ENCODE measurements at places on chromosomes 4 and X.

- DNase-seq: no peak
Observed at GRCh38 chrX:46912603-46913491, 626 bp downstream of the JADE3 start.

- no peak for DNase-seq
Observed at GRCh38 chrX:154026136-154027021, 6.7 kb upstream of the IRAK1 start.

GRCh38 chr4:76787898-76788297, 110.0 kb downstream of the SOWAHB start:
- no peak for DNase-seq

DNA sequence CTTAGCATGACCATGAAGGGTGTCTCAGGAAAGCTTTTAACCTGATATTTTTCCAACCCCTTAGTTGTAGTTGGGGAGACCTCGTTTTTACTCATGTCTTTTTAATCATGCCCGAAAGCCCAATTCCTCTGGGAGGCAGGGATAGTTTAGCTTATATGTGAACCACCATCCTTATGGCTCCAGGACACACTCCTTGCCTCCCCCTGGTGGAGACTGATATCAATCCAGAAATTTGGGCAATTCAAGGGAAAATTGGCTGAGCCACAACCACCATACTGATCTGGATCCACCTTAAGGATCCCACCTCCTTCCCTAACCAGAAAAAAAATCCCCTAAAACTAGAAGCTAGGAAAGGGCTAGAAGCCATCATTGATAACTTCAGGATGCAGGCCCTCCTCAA, 13.4 kb upstream of the COL25A1 start:
- no peak for DNase-seq

GRCh38 chr4:165504184-165504583, 125.4 kb downstream of the CPE start:
- no peak for DNase-seq

- DNase-seq: no peak
Observed at GRCh38 chr4:53019485-53020382, 157.6 kb downstream of the RASL11B start.

GRCh38 chr4:113189546-113189945, 140.1 kb downstream of the ANK2 start:
- DNase-seq: no peak

- DNase-seq: no peak
Observed at GRCh38 chrX:71454222-71454621, 78.7 kb upstream of the OGT start.

DNA sequence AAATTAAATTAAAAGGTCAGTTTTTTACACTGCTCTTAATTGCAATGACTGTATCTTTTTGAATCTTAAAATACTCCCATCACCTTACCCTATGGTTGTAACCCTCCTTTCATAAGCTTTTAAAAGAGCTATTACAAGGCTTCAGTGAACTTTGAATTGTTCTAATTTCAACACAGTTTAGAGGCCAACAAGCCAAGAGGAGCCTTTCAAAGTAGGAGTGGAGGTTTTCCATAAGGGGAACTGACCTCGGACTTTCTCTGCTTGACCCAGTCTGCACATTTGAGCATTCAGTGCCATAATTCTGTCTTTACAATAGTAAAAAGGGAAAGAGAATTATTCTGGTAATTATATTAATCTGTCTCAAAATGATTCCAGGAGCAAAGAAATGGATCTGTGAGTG, 98.9 kb downstream of the PARM1 start:
- no peak for DNase-seq

DNA sequence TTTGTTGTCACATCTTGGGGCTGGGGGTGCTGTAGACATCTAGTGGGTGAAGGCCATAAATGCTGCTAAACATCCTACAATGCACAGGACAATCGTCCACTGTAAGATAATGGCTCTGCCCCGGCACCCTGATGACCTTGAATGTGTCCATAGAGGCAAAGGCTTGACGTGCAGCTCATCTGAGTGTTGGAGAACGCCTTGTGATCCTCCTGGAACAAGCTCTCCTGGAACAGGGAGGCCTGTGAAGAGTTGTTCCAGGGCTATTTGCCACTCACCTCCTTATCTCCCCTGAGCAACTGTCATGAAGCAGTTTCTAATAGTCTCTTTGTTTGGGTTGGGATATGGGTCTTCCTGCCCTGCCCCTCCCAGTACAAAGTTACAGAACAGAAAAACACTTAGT, 15.2 kb upstream of the PCYT1B start:
- DNase-seq: no peak

DNA sequence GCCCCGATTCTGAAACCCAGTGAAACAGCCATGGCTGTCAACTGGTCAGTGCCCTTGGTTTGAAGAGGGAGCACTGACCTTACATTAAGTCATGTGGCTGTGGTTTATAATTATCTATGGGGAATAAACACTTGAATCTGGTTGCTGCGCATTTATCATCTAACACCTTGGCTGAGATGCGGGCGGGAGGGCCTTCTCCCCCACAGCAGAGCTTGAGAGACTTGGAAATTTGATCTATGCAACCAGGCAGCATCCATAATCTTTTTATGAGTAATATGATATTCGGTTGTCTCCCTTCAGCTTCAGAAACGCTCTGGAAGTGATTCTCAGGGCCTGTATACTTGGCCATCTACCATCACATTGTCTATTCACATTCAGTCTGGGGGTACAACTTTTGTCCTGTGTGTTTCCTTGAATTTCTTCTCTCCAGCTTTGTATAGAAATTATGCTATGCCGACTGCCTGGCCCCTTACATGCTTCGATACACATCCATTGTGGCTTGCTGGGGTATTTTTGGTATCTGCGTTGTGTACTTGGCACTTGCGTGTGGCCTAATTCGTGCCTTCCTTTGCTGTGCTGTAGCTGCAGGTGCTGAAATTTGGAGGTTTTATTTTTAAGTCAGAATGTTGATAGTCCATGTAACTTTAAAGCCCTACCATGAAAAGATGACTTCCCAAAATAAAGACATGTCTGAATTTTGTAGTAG, 321.6 kb downstream of the ARHGAP10 start:
- no peak for DNase-seq

DNA sequence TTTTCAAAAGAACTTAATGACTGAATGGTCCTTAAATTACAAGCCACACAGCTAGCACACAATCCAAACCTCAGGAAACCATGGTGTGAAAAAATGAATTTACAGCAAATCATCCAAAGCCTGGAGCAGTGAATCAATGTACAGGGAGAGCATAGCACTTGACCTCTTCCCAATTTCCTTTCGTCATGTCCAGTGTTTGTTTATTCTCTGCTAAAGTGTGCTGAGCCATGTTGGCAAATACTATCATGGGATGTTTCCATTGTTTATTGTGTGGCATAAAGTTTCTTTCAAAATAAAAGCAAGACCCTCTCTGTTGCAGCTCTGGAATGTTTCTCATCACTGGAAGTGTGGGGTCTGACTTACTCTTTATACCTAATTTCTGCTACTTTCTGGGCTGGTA, 25.4 kb upstream of the FAM47B start:
- no peak for DNase-seq

DNA sequence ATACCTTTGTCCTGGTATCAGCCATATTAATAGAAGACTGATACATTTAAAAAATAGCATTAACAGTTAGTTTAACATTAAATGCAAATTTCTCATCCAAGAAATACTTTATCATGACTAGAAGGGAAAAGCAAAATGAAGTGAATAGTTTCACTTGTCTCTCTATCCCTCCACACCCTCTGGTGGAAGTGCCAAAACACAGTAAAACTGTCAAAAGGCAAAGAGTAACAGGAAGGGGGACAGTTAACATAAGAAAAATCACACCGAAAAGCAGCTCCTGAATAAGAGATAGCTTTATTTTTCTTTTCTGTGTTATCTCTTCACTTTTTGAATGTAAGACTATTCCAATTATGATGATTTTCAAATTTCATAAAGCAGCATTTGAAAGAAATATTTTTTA, 187.2 kb downstream of the FBXW7 start:
- no peak for DNase-seq

- DNase-seq: no peak
Observed at GRCh38 chr4:48180234-48180633, 46.2 kb upstream of the TXK start.

DNA sequence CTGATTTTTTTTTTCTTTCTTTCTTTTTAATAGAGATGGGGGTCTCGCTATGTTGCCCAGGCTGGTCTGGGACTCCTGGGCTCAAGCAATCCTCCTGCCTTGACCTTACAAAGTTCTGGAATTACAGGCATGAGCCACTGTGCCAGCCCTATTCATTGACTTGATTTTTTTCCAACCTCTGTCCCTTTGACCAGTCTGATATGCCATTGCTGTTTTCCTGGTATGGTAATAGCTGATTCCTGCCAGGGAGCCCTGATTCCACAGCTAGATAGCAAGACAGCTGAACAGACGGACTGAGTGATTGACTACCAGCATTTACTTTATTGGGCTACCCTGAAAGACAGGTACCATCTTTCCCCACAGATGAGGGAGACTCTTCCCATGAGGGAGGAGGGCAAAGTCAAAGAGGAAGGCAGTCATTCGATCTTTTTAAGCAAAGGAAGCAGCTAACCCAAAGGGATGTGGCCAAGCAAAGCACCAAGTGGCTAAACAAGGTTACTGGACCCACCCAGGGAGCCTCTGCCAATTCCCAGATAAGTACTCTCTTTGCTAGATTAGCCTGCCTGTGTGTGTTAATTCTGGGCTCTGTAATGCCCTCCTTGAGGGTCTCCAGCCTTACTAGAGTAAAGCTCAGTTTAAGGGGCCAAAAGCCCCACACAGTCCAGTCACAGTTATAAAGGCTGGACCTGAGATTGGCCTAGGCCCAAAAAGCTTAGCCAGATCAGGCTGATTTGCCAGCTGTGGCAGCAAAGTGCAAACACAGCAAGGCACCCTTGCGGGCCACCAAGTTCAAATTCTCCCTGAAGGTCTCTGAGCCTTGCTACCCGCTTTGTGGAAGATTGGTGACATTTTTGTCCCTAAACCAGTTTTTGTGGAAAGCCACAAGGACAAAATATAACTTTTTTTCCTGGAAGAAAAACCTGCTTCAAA, 192.4 kb upstream of the GPC4 start:
- no peak for DNase-seq

DNA sequence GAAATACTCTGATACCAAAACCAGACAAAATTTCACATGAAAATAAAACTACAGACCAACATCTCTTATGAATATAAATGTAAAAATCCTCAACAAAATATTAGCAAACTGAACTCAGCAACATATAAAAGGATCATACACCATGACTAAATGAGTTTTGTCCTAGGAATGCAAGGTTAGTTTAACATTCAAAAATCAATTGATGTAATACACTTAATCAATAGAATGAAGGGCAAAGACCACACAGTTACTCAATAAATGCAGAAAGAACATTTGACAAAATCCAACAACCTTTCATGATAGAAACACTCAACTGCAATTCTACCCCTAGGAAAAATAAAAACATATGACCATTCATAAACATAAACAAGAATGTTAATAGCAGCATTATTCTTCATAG, 50.2 kb upstream of the DCTD start:
- no peak for DNase-seq

DNA sequence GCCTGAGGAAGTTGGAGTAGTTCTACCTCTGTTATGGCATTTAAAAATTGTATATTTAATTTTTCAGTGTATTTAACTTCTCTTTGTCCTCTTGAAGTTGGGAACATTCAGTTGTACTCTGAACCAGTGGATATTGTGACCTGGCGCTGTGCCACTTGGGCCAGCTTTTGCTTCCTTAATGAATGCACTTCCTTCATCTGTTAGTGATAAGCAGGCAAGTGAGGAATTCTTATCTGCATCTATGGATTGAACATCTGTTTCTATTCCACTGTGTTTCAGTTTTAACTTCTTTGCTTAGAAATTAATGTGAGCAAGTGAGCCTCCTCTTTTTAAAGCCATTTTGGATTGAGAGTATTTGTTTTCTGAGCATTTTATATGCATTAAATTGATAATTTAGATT, 128.3 kb downstream of the UCHL1 start:
- no peak for DNase-seq

DNA sequence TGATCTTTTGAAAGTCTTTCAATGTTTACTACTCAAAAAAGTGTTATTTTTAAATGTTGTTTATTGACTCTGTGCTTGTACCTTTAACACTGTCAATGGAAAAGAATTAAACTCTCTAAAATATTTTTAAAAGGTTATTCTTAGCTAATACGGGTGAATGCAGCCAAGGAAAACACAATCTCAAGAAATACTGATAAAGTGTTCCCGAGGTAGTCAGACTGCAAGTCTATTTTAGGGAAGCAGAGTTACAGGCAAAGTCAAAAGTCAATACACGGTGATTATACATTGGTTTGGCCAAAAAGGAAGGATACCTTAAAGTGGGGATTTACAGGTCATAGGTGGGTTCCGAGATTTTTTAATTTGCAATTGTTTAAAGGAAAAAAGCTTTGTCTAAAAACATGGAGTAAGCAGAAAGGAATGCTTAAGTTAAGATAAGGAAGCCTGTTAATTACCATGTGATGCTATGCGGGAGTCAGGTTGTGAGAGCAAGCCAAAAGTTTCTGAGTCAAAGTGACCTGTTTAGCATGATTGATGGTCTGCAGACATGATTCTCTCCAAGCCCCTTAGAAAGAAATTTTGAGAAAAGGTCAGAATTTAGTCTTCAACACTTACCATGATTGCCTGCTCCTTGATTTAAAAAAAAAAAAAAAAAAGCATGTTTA, 288.4 kb downstream of the KLHL4 start:
- DNase-seq: no peak

DNA sequence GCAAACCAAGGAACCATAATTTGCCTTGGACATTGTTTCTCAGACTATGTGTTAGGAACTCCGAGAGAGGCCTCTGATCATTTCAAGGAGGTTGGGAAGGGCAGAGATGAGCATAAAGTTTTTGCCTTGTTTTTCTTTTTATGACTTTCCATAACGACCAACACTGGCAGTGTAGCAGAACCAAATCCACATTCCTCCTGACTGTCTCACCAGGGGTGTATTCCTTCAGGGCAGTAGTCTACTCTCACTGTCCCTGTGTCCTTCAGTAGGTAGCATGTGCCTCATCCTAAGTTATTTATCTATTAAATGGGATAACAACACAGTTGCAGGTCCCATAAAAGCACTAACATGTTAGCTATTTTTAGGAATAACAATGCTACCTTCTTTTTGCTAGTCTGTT, 20.8 kb downstream of the EGFL6 start:
- DNase-seq: no peak

DNA sequence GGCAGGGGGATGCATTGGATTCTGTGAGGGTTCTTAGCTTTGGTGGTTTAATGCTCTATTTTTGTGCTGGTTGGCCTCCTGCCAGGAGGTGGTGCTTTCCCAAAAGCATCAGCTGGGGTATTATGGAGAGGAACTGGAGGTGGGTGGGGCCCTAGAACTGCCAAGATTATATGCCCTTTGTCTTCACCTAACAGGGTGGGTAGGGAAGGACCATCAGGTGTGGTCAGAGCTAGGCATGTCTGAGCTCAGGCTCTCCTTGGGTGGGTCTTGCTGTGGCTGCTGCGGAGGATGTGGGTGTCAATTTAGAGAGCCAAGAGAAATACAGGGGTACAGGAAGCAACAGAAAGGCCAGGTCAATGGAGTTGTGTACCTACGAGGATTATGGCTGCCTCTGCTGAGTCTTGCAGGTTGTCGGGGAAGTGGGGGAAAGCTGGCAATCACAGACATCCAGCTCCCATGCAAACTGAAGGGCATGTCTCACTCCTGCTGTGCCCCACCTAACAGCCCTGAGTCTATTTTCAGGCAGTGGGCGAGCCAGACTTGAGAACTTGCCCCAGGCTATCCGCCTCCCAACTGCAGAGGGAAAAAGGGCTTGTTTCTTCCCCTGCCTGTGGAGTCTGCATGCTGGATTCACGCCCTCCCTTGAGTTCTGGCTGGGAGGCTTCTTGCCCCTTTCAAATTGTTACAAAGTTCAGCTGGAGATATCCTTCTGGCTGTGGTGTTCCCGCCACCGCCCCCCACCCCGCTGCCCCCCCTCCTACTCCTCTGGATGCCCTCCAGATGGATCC, 212.0 kb downstream of the COMMD8 start:
- DNase-seq: no peak

- DNase-seq: no peak
Observed at GRCh38 chr4:110949542-110949941, 326.7 kb upstream of the PITX2 start.
